ENCODE measurements at places on chromosomes 3 and 15.

- DNase-seq, result no peak
Measured at GRCh38 chr3:60659098-60659497, 592.2 kb downstream of the FHIT start.

DNA sequence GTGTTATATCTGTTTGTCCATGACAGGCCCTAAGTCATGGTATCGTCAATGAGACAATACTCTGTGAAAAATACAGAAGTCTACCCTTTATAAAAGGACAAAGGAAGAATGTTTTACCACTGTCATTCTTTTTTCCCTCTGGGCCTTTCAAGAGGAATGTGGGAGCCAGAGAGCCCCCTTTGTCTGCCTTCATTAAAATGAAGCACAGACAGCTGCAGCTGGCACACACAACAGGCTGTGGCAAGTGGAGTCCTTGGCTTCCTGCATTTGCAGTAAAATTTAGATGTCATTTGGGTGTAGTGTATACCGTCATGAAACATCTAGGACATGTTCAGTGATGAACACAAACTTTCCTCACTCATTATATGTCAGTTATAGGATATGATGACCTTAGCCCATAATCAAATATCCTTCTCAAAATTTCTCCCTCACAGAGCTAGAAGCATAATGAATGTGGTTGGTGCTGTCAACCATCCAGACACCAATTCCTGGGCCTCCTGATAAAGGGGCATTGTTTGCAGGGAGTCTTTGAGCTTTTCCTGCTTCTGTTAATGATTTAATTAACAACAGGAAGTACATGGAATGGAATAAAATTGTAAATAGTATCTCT is 76.4 kb downstream of the DHX36 start:
- DNase-seq, result peak; percentile 16

DNA sequence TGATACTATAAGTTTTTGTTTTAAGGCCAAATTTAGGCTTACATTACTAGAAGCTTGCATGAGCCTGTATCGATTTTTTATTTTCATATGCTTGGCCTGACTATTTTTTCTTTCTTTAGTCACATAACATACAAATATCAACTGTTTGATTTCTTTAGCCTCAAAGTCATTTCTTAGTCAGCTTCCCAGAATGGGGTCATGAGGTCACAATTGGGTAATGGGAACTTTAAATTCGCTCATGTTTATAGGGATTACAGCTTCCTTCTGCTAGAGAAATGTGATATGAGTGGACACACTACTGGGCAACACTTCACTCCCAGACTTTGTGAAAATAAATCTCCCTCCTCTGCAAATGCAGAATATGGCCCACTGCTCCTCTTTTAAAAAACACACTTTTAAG is 9.1 kb upstream of the TIPARP start:
- DNase-seq, result no peak

GRCh38 chr3:45894015-45894414 is 7.7 kb downstream of the CCR9 start:
- no peak for DNase-seq

DNA sequence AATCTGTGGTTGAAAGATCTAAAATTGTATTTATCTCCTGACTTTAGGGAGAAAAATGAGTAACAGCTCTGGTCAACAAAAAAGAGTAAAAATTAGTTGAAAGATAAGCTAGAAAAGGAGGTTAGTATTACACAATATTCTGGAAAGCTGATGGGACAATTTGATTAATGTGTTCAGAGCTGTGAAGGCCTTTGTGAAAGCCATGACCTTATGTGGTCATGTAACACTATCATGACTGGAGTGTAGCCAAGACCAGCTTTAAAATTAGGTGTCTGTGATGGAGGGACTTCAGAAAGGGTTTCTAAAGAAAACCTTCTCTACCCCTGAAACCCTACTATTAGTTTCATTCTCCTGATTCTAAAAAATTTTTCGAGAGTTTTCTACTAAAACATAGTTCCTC is 127.2 kb downstream of the NFKBIZ start:
- DNase-seq, result peak; percentile 72

DNA sequence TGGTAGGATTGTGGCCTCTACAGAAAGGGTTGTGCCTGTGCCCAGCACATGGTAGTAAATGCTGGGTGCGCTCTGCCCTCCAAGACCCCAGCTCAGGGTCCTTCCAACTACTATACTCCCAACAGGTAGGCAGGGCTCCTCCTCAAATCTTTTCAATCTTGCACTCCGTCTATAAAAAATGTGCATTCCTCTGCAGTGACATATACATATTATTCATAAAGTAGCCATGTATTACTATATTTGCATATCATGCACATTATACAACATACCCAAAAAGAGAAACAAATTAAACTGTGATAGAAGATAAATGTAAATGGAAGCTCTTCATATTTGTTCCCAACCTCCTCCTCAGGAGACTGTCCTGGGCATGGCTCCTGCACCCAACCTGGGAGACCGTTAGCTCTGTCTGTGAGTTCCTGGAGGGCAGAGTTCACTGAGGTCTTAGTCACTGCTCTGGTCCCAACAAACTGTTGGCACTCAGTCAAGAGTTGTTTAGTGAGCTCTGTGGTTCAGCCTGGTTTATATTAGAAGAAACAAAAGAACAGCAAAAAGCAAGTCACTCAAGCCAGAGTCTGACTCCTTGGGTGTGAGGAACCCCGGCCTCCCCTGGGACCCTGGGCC is 47.7 kb upstream of the GRIP2 start:
- no peak for DNase-seq

GRCh38 chr3:148262980-148263379 is 434.7 kb upstream of the AGTR1 start:
- DNase-seq, result no peak

DNA sequence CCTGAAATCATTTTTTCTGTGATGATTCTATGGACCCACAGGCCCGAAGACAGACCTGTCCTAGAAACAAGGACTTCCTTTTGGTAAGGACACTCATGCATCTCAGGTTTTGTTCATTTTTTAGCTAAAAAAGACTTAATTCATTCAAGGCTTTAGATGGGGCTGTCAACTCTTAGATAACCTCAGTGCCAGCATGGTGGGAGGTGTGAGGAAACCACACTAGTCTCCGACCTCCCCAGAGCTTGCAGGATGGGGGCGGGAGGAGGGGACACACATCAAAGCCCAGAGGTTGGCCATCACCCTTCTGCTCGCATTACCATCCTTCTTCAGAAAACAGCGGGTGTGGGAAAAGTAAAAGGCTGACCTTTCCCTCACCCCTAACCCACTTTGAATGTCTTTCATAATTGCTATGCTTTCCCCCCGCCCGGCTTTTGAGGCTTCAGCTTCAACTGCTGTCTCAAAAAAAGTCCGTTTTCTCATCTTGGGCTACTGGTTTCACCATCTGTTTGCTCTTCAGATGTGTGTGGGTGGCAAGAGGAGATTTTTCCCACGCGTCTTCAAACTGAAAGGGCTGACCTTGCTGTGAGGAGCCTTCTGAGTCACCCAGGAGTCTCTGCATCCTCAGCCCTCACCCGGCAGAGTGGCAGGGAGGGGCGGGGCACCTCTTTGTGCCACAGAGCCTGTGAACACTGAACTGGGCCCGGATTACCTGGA is 27.6 kb upstream of the CXCR6 start:
- DNase-seq, result no peak

DNA sequence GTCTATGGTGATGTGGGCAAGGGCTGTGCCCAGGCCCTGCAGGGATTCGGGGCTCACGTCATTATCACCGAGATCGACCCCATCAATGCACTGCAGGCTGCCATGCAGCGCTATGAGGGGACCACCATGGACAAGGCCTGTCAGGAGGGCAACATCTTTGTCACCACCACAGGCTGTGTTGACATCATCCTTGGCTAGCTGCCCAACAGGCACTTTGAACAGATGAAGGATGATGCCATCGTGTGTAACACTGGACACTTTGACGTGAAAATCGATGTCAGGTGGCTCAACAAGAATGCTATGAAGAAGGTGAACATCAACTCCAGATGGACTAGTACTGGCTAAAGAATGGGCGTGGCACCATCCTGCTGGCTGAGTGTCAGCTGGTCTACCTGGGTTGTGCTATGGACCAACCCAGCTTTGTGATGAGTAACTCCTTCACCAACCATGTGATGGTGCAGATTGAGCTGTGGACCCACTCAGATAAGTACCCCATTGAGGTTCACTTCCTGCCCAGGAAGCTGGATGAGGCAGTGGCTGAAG is 6.1 kb upstream of the USP8 start:
- DNase-seq, result no peak

DNA sequence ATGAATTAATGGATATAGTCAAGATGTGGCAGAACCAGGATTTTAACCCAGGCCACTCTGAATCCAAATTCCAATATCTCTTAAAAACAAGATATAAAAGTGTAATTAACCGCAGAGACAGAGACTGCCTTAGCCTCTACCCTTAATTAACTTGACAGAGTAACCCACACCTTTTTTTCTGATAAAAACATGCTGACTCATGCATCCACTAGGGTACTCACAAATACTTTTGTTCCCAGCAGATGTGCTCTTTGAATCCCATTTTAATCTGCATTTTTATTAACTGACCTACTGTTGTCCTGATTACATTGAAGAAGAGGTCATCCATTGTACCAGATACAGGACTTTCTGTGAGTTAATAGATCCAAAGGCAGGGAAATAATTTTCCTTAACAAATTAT is 278.3 kb downstream of the CHL1 start:
- no peak for DNase-seq

DNA sequence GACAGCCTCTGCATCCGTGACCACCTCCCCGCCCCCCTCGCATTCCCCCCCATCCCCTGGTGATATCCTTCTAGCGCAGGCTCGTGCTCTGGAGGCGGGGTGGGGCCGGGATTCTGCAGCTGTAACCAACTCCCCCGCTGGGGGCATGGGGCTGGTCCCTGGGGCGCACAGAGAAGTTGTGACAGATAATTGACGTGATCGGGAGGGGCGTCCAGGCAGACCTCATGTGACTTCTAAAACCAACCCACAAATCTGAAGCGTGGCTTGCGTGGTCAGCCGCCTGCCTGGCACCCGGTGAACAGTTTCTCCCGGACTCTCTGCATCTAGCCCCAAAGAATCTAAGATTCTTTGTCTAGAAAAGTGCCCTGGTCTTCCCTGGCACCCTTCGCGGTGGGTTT is 100.6 kb upstream of the IGF1R start:
- DNase-seq, result peak; percentile 74

- DNase-seq, result no peak
Measured at GRCh38 chr15:89806559-89807550, 7.8 kb downstream of the ANPEP start.

- no peak for DNase-seq
Measured at GRCh38 chr3:76456322-76456721, 583.6 kb upstream of the ROBO2 start.

DNA sequence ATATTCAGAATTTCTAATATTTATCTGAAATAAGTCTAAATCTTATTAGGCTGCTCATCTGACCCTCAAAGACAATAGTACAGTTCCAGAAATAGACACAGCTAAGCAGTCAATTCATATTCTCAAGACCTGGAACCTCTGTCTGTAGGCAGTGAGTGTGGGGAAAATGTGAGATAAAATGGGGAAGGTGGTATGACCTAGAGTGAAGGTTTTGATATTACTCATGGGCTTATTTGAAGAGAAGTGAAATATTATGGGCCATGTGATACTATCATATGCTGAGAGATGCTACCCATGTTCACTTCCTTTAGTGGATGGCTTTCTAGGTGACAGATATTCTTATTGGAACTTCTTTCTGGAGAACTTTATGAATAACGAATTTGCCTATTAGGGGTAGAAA is 33.5 kb downstream of the TGFBR2 start:
- DNase-seq, result no peak

DNA sequence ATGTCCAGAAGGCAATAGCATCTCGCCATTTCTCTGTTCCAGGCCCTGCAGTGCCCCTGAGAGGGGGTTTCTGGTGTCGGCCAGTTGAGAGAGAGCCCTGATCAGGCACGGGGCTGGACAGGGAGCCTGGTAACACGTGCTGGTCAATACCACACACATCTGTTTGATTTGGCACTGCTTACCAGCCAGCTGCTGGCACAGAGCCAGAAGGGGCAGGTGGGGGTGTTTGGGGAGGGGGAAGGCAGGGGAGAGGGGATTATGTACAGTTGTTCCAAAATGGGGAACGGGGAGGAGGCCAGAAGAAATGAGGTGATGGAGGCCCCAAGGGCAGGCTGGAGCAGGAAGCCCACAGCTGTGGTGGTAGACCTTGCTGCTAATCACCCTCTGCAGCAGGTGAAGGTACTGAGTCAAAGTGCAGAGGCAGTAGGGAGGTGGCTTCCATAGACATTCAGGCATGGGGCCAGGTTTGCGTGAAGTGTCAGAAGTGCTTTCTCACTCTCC is 153.5 kb upstream of the LPP start:
- no peak for DNase-seq

- DNase-seq, result no peak
Measured at GRCh38 chr3:16904423-16905417, 20.0 kb downstream of the PLCL2 start.

GRCh38 chr15:40247406-40247971 is 8.6 kb downstream of the PAK6 start:
- DNase-seq, result no peak

- no peak for DNase-seq
Measured at GRCh38 chr3:40337136-40338108, 27.9 kb downstream of the EIF1B start.

- peak; percentile 60 for DNase-seq
Measured at GRCh38 chr3:166013073-166013679, 176.0 kb upstream of the BCHE start.

DNA sequence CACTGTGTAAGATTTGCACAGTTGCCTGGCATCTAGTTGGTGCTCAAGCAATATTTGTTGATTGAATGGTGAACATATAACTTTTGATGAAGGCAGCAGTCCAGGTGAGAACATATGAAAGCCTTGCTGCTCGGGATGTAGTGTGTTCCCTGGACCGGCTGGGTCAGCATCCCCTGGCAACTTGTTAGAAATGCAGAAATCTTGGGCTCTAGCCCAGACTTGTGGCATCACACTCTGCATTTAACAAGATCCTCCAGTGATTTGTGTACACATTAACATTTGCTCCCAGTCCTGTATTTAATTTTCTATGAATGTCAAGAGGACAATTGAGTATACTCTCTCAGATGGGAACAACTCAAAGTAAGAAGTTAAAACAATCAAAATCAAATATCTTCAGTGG is 69.0 kb upstream of the SAMMSON start:
- DNase-seq, result no peak

GRCh38 chr3:43043071-43043766 is 62.7 kb downstream of the POMGNT2 start:
- no peak for DNase-seq

GRCh38 chr3:30236011-30236410 is 370.4 kb upstream of the TGFBR2 start:
- DNase-seq, result no peak

DNA sequence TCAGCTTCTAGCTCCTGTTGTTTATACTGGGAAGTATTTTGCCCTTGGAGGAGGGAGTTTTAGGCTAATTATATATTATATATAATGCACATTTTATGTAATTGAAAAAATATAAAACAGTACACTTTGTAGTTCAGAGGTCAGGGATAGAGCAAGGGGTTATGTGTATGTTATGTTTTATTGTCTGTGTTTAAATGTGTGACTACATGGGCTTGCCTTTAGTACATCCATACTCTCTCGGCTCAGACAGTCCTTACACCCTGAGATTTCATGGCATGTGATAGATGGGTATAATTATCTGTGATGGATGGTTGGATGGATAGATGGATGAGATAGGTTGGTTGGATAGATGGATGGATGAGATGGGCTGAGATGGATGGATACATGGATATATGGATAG is 17.4 kb upstream of the ST3GAL6 start:
- no peak for DNase-seq

- no peak for DNase-seq
Measured at GRCh38 chr3:45387636-45388348, 584 bp upstream of the LARS2 start.

Data from SK-MEL-5 (cell line).